ENCODE measurements at places on chromosomes 5 and 9.

DNA sequence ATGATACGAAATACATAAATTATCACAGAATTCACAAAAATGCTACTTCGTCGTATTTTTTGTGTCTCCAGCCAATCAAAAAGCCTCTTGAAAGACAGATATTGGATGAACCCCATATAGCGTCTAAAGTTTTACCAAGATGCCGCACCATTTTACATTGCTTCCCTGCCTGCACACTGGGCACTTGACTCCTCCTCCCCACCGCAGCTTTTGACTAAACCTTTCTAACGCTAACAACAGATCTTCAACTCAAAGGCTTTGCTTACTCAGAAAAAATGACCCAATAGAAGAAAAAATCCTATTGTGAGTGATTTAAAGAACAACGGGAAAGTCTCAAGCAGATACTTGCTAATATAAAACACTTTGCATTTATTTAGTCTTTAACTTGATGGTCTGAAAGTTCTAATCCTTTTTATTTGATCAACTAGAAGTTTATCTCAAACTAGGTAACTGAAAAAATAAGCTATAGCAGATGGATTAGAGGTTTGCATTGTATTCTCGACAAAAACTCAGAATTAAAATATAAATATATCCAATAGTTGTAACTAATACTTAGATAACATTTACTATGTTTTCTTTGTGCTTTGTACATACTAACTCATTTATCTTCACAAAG is 609.1 kb upstream of the DMAC1 start:
- DNase-seq = no peak

GRCh38 chr5:103927739-103928138 is 365.1 kb upstream of the NUDT12 start:
- no peak for DNase-seq

- no peak for DNase-seq
Measured at GRCh38 chr9:132531710-132532570, 50.5 kb upstream of the BARHL1 start.

- DNase-seq = no peak
Measured at GRCh38 chr5:531101-531748, 7.0 kb upstream of the SLC9A3 start.

- no peak for DNase-seq
Measured at GRCh38 chr9:29575219-29575618, 2001.9 kb upstream of the C9orf72 start.

DNA sequence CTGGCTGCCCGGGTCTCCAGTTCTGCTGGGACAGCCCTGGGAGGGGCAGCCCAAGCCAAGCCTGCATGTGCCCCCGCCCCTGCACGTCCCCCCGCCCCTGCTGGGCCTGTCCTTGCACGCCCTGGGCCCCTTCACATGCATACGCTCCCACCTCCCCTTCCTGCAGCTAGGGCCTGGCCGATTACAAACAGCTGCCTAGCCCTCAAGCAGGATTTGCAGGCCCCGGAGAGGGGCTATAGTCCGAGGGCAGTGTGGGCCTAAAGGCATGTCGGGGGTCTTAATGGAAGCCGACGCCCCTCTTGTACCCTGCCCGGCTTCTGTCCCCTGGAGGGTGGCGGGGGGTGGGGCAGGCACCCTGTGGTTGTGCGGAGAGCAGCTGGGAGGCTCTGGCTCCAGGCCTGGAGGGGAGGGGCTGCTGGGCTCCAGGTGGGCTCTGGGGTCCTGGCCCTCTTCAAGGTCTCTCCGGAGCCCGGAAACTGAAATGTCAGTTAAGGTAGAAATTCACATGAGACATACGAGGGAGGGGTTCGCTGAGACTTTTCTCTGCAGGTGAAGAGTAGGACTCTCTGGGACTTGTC is 16.9 kb downstream of the COL5A1 start:
- no peak for DNase-seq

DNA sequence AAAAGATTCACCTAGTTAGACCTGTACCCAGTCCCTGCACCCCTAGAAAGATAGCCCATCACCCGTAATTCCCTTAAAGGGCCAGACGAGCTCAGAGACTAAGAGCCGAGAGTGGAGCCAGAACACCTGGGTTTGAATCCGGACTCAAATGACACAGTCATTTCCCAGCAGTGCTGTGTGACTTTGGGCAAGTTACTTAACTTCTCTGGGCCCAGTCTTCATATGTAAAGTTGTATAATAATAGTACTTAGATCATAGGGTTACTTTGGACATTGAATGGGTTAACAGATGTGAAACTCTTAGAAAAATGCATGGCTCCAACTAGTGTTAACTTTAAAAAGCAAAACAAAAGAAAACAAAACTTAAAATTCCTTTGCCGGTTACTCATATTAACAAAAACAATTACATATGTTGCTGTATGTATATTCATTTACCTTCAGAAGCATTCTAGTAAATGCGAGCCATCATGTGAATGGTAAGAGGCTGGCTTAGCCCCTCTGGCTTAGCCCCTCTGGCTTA is 40.4 kb upstream of the RASGRF2 start:
- no peak for DNase-seq

GRCh38 chr9:129250786-129251185 is 72.7 kb upstream of the IER5L start:
- no peak for DNase-seq

DNA sequence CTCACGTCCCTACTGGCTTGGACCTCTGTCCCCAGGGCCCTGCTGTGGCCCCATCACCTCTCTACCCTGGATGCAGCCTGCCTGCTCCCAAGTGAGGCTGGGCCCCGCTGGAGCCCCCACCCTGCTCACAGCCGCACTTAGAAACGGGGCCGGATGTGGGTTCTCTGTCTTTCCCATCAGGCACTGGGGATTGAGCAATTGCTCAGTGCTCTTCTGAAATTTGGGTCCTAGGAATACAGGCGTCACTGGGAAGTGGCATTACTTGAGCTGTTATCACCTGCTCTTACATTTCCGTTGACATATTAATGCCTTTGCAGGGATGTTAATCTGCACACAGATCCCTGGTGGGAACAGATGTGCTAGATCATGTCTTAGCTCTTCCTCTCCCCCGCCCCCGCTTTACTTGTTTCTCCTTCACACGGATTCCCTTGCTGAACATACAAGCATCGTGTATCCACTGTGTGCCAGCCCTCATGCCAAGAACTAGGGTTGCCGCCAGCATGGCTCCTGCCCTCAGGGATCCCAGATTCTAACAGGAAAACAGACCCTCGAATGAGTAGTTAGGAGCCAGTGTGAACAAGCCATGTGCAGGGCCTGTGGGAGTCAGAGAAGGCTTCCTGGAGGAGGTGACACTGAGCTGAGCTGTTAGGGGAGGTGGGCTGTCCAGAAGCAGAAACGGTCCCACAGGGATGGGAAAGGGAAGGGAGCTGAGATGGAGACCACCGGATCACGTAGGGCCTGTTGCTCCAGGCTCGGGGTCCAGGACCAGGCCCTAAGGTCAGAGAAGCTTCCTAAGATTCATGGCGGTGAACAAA is 65.1 kb downstream of the NEK6 start:
- peak; percentile 12 for DNase-seq

DNA sequence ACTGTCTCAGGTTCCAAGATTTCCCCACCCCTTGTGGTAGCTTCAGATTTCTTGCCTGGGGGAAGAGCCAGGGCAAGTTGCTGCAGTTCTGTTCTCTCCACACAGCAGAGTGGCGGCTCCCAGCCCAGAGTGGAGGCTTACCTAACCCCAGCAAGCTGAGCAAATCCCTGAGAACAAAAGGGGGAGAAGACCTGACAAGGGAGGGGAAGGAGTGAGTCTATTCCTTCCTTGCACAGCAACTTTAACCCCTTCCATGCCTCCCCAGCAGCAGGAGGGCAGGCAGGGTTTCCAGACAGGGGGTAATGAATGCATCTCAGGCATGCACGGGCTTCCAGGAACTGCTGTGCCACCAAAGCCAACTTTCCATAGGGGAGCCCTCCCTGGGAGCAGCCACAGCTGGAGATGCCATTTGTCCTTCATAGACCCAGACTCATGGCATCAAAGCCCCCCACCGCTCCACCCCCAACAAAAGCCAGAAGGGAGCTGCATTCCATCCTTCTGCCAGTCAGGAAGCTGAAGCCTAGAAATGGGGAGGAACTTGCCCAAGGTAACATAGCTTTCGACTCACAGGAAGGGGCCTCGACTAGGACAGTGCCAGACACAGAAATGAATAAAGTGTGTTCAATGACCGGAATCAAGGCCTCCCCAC is 28.8 kb upstream of the FAT2 start:
- no peak for DNase-seq

DNA sequence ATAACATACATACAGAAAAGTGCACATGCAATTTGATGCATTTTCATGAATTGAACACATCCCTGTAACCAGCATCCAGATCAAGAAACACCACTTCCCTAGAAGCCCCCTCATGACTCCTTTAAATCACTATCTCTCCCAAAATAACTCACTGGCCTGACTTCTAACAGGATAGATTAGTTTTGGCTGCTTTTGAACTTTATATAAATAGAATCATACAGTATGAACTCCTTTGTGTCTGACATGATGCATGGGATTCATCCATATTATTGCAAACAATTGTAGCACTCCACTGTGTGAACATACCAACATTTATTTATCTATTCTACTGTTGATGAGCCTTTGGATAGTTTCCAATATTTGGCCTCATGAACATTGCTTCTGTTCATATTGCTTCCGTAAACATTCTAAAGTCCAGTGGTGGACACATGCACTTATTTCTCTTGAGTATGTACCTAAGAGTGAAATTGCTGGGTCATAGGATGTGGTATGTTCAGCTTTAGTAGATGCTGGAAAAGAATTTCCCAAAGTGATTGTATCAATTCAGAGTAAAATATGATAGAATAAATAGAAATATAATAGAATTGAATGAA is 148.7 kb upstream of the GDNF start:
- no peak for DNase-seq

GRCh38 chr9:94985649-94986048 is 259.1 kb downstream of the AOPEP start:
- no peak for DNase-seq

- no peak for DNase-seq
Measured at GRCh38 chr5:143678148-143678905, 133.6 kb upstream of the HMHB1 start.
